Head of caudate nucleus (tissue), 42 donors: ENCODE measurements at places on chromosomes 4 and X.

DNA sequence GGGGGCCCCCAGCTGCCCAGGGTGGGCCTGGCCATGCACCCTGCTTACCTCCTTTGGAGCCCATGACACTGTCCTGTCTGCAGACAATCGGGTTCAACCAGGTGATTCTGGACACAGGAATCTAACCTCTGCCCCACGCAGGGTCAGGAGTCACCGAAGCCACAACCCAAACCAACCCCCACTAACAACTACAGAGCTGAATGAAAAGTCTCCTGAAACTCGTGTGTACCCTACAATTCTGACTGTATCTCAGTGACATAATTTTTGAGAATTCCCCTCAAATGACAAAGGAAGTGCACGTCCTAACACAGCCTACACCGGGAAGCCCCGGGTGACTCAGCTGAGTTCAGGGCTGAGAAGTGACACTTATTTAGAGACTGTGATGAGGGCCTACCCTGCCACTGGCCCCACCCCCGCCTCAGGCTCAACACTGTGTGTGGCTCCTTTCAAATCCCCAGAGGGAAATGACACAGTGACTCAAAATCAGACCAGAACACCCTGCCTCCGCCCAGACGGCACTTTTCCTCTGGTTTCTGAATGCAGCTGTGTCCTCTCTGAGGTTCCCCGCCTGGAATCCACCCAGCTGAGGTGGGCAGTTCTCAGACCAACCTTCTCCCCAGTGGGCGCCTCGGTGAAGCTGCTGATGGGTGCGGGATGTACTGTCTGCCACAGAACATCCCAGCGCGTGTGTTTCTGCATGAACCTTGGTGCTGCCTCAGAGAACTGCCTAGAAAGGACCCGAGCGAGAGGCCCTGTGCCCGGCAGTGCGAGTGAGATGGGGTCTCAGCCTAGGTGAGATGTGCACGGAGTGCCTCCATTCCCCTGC, 9.9 kb downstream of the TNIP2 start:
- no peak for DNase-seq

- DNase-seq = no peak
Observed at GRCh38 chrX:150767475-150768131, 74.4 kb downstream of the MTMR1 start.

GRCh38 chr4:94856030-94856429, 98.3 kb downstream of the BMPR1B start:
- no peak for DNase-seq

DNA sequence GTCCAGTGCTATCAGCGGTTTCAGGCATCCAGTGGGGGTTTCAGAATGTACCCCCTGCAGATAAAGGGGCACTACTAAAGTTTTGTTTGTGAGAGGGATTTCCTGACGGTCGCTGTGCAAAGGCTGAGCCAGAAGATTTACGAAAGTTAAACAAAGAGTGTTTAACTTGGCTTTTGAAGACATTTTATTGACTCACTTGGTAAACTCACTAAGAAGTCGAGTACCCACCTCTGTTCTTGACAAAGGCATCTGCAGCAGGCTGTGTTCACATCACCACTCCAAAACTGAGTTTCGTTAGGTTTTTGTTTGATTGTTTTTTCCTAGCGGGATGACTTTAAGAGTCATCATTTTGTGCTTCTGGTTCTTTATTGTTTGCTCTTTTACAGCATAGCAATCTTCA, 143.9 kb upstream of the TBL1X start:
- no peak for DNase-seq

DNA sequence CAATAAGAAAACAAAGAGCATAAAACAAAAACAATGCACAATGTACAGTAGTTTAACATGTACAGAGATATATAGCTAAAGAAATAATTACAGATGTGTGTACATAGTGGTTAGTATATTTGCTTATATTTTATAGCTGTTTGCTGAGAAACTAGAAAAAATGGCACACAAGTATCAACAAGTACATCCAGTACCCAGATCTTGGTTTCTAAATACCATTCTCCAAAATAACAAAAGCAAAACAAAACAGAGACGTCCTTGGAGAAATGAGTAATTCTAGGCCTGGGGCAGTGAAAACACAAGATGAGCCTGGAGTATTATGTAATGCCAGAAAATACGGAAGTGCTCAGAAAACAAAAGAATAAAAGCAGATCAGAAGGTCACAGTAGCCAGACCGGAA, 189.6 kb downstream of the TMEM47 start:
- no peak for DNase-seq

DNA sequence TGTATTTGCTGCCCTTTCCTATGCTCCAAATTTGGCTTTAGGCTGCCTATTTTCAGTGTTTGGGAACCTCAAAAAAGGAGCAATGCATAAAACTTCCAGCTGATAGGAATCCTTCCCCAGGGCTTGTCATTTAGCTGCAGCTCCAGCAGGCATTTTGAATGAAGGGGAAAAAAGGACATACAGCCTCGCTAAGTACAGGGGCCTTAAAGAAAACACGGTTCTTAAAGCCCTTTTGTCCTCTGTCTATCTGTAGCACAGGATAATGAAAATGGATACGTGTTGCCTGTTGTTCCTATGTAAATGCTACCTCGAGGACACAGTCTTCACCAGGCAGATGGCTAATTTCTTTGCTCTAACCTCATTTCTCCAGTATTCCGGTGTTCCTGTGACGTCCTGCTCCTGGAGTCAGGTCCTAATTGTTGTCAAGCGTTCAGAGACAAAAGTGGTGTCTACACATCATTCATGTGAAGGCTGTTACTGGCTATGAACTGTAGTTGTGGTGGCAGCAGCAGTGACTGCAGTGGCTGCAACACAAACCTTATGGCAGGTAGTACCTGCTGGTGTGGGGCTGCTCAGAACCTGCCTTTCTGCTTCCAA, 117.4 kb downstream of the MGST2 start:
- no peak for DNase-seq

DNA sequence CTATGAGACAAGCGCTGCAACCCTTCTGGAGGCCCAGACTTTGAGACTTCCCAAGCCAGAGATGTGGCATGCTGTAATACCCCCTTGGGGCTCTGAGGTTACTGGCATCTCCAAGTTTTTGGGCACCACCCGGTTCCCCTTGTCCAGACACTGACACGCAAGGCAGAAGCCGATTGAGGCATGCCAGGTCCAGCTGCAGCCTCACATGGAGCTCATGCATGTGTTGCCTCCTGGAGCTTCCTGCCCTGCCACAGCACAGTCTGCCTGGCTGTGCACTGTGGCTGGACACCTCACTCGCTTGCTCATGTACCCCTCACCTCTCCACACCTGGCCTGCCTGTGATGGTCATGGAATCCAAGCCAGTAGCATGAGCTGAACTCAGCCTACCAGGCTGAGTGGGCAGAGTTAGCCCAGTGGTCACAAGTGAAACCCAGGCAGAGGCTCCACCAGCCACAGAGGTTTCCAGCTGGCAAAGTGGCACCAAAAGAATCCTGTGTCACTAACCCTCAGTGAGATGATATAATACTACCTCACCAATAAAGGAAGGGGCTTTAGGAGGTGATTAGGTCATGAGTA, 789.2 kb upstream of the INTU start:
- no peak for DNase-seq

DNA sequence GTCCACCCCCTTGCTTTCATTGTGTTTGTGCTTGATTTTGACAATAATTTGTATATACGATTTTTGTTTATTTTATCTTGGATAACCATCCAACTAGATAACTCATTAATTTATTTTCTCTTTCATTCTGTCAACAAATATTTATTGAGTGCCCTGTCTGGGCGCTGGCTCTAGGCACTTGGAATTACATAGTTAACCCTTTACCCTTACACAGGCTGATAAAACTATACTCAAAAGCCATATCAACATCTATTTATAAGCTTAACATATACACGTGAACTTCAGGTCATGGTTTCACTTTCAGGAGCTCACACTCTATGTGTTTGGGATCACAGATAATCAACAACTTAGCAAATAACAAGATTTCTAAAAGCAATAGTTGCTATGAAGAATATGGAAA, 226.3 kb upstream of the PPARGC1A start:
- no peak for DNase-seq

- DNase-seq = peak; percentile 27
Observed at GRCh38 chr4:114780205-114780604, 181.6 kb downstream of the UGT8 start.

- DNase-seq = no peak
Observed at GRCh38 chr4:173242466-173243250, 74.0 kb downstream of the GALNT7 start.

GRCh38 chr4:26206339-26206738, 114.5 kb upstream of the RBPJ start:
- no peak for DNase-seq

DNA sequence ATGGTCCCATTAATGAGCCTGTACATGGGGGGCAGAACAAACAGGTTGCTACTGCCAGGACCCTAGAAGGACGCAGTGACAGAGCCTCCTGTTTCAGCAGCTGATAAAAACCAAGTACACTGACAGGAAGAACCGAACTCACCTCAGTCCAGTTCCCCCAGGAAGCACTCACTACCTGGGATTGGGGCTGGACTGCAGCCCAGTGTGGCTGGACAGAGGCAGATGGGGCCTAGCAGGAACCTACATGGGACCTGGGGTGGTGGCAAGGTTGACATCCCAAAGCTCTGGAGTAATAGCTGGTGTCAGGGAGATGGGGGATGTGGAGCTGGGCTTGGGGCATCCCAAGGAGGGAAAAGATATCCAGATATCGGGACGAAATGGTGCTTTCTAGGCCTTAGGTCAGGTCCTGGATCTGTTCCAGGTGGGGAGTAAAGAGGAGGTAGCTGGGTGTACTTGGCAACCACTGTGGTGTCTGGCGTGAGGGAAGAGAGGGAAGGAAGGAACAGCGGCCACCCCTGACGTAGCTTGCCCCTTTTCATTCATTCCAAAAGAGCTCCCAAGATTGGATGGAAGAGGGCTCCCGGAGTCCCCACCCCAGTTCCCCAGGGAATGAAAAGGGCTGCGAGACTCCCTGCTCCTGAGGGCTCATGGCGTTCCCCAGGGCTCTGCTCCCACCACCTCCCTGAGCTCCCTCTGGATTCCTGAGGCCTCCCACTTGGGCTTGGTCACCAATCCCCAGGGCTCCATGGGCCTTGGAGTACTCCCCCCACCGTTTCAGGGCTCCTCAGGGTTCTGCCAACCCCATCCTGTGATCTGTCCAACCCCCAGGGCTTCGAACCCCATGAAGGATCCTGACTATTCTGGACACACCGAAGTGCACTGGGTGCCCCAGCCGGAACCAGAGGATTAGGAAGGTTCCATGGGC, 4.5 kb downstream of the EMD start:
- DNase-seq = no peak

DNA sequence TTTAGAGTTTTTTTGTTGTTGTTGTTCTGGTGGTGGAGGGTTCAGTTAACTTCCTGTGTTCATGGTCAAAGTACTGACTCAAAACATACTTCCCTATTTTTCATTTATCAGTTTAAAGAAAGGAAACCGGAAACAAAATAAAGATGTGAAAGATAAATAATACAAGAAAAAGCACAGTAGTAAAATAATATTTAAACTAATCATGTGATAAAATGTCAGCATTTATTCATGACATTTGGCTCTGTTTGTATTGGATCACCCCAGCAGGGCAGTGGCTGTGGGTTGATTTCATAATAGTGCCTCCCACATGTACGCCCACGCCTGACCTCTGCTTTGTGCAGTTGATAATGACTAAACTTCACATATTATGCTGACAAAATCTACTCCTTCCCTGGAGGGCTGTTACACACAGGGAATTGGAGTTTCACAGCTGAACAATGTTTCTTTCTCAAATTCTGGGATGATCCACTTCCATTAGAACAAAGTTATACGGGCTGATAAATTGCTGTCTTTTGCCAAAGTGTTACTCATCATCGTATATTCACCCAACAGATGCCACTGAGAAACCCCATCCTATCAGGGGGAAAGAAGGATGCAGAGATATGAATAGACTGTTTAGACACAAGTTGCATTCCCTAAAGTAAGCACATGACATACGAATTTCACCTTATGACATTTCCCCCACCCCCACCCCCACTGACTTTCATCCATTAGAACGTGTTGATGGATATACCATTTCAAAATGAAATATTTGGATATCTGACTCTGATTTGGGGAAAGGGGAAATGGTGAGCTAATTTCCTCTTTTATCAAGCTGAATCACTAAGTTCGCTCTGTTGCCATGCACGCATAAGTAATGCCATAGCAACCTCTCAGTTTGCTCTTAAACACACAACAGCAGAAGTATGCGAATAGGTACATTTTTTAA, 48.3 kb downstream of the AMELX start:
- DNase-seq = peak; percentile 8

GRCh38 chrX:137742846-137743245, 176.9 kb downstream of the ZIC3 start:
- DNase-seq = no peak

DNA sequence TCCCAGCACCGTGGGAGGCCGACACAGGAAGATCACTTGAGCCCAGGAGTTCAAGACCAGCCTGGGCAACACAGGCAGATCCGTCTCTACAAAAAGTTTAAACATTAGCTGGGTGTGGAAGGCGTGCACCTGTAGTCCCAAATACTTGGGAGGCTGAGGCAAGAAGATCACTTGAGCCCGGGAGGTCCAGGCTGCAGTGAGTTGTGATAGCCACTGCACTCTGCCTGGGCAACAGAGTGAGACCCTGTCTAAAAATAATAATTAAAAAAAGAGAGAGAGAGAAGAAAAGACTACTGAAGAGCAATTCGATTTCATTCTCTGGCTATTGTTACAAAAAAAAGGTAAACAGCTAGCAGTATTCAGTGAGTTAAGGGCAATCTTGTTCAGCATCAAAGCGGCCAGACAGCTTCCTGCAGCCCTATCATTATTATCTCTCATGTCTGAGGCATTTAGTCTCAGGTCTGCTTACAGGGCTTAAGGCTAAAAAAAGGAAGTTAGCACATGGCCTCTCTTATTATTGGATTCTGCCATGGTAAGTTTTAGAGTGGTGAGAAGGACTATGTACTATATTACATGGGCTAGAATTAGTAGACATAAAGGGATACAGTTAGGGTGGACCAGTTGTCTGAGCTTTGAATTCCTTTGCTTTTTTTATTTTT, 37.9 kb downstream of the ARHGEF6 start:
- no peak for DNase-seq

GRCh38 chr4:63529581-63530337, 879.5 kb downstream of the TECRL start:
- no peak for DNase-seq

GRCh38 chr4:152778656-152779512, 646 bp downstream of the TIGD4 start:
- DNase-seq = peak; percentile 55

GRCh38 chr4:103786014-103786413, 66.2 kb upstream of the TACR3 start:
- peak; percentile 17 for DNase-seq

- DNase-seq = no peak
Observed at GRCh38 chr4:126661194-126661593, 971.6 kb upstream of the INTU start.

GRCh38 chrX:149208307-149208706, 296.8 kb downstream of the IDS start:
- no peak for DNase-seq

DNA sequence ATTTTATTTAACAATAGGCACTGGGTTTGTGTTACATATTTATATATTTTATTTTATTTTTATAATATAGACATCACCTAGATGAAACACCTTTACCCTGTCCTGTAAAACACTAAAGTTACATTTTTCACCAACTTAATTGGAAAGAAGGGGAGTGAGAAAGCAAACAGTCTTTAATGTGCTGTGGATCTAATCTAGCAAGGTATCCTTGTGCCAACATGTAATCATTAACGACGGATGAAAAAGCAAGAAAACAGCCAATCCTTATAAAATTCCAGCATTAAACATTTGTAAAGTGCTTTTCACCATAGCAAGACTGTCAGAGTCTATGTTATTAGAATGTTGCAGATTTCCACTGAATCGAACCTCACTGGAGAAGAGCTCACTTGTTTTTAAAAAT, 92.7 kb downstream of the HHIP start:
- no peak for DNase-seq

- no peak for DNase-seq
Observed at GRCh38 chr4:119000400-119000799, 111.7 kb downstream of the SYNPO2 start.
